ENCODE measurements at places on chromosomes 11 and 22. TPM values are rescaled to one million over a fixed set of nuclear protein-coding genes. Genes with fewer than 3 reads are reported as not detected.
A peak's percentile ranks its signal among the peaks of the same experiment; 100 is the strongest.

DNA sequence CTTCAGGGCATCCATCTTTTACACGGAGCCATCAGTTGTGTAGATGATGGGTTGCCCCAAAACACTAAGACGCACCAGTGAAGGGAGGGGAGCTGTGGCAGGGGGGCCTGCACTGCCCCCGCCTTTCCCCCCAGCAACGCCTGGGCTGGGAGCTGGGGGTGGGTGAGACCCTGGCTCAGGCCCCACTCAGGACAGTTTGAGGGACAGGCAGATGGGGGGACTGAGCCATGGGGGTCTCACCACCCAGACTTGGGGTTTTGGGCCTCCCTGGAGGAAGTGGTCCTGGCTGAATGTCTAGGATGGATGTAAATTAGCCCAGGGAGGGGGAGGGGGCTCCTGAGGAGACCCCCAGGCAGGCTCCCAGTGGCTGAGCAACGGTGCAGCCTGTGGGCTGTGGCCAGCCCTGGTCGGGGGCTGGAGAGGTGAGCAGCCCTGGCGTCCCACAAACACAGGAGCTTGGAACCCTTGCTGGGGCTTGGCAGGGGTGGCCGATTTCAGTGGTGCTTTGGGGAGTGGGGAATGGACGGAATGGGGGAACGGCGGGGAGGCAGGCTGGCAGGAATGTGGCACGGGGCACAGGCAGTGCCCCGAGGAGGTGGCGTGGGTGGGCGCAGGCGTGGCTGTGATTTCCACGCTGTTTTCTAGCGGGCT is 6.1 kb downstream of the PARVB start:
- no peak for DNase-seq
- no peak overlapping the region for H3K4me3 ChIP-seq
- H3K27ac ChIP-seq = peak overlapping the region; percentile 99
- H3K36me3 ChIP-seq = peaks cover 14% of the 10 kb centered on the region
- peaks cover 5% of the 10 kb centered on the region for H3K27me3 ChIP-seq

DNA sequence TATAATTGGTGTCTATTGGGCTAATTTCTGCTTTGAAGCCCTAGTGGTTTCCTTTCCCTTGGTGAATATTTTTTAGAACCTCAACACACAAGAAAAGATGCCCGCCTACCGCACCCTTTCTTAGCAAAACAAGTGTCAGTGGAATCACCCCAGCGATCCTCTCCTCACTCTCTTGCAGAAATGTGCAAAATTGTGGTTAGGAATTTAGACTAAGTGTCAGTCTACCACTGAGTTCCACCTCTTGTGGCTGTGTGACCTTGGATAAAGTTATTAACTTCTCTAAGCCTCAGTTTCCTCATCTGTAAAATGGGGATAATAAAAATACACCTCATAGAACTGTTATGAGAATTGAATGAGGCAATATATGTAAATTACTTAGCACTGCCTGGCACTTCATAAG is 5.3 kb upstream of the JAML start:
- DNase-seq = no peak
- H3K27ac ChIP-seq = no peak overlapping the region
- H3K36me3 ChIP-seq = peaks cover 10% of the 10 kb centered on the region
- no peaks in the 10 kb centered on the region for H3K27me3 ChIP-seq
- no peak overlapping the region for H3K4me3 ChIP-seq

- H3K27ac ChIP-seq = no peak overlapping the region
- peaks cover 7% of the 10 kb centered on the region for H3K36me3 ChIP-seq
- H3K27me3 ChIP-seq = peaks cover 4% of the 10 kb centered on the region
- no peak overlapping the region for H3K4me3 ChIP-seq
Observed at GRCh38 chr11:47533690-47534151, 19.2 kb downstream of the CELF1 start.

DNA sequence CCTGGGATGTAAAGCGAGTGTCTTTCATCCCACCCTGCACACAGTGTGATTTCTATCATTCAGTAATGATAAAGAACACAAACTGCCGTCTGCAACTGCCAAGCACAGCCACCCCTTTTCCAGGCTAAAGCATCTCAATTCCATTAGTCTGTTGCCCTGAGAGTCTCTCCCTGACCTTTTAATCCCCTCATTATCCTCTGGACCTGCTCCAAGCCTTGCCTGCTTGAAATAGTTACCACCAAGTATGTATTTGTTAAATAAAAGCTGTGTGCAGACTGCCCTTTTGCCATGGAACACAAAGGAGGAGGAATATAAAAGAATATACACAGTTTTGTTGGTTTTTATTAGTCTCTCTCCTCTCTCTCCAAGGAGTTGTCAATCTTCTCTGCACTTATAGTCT is 13.0 kb downstream of the GRAP2 start:
- no peak for DNase-seq
- H3K4me3 ChIP-seq = no peak overlapping the region
- no peaks in the 10 kb centered on the region for H3K27me3 ChIP-seq
- H3K27ac ChIP-seq = no peak overlapping the region

DNA sequence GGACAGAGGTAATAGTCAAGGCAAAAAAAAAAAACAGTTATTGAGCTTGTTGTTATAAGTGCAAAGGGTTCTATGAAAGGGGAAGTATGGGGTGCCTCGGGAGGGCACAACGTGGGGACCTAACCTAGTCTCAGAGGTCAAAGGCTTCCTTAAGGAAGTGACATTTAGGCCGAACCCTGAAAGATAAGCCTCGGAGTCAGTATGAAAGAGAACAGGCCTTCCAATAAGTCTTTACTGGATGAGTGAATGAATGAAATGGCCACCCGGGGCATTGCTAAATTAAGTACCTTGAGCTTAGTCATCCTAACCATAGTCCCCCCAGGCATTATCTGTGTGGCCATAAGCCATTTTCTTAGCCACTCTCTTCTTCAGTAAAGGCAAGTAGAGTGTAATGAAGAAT is 19.7 kb downstream of the FLI1 start:
- H3K36me3 ChIP-seq = peaks cover 64% of the 10 kb centered on the region
- H3K4me1 ChIP-seq = peaks cover 96% of the 10 kb centered on the region
- no peak for DNase-seq
- H3K27me3 ChIP-seq = peaks cover 18% of the 10 kb centered on the region

DNA sequence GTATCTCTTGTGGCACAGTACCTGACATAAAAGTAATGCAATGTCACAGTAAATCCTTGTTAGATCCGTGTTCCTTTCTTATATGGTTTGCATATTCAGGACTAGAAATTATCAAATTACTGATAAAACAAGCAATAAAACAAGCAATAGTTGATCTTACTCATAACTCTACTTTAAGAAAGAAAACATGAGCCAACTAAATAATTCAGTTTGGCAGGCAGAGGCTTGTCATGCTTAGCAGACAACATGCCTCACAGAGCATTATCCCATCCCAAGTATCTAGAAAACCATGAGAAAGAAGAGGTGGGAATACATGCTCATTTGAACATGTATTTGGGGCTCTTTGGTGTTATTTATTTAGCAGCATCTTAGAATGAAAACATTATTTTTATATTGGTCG is 241.9 kb downstream of the SOX6 start:
- H3K36me3 ChIP-seq = no peaks in the 10 kb centered on the region
- no peaks in the 10 kb centered on the region for H3K27me3 ChIP-seq
- H3K4me1 ChIP-seq = no peaks in the 10 kb centered on the region
- no peak for DNase-seq
- H3K4me3 ChIP-seq = no peak overlapping the region

- H3K27me3 ChIP-seq = peaks cover 5% of the 10 kb centered on the region
Observed at GRCh38 chr11:119375337-119376196, 5.9 kb downstream of the USP2 start.

DNA sequence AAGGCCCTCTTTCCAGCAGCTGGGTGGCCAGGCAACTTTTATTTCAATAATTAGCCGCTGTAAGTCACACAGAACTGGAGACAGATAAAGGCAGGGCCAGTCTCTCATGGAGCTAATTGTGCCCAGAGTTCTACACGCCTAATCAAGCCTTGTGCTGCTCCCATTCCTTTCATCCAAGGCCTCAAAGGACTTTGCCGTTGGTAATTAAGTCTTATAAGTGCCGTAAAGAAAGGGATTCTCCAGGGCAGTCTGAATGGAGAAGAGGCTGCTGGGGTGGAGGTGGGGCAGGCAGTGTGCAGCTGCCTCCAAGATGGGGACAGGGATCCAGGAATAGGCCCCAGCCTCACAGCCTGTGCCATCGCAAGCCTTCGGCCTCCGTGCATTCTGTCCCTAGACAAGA is 357.9 kb downstream of the TENM4 start:
- DNase-seq = no peak
- no peak overlapping the region for H3K27ac ChIP-seq
- H3K4me1 ChIP-seq = peaks cover 13% of the 10 kb centered on the region
- no peaks in the 10 kb centered on the region for H3K36me3 ChIP-seq
- no peaks in the 10 kb centered on the region for H3K27me3 ChIP-seq

DNA sequence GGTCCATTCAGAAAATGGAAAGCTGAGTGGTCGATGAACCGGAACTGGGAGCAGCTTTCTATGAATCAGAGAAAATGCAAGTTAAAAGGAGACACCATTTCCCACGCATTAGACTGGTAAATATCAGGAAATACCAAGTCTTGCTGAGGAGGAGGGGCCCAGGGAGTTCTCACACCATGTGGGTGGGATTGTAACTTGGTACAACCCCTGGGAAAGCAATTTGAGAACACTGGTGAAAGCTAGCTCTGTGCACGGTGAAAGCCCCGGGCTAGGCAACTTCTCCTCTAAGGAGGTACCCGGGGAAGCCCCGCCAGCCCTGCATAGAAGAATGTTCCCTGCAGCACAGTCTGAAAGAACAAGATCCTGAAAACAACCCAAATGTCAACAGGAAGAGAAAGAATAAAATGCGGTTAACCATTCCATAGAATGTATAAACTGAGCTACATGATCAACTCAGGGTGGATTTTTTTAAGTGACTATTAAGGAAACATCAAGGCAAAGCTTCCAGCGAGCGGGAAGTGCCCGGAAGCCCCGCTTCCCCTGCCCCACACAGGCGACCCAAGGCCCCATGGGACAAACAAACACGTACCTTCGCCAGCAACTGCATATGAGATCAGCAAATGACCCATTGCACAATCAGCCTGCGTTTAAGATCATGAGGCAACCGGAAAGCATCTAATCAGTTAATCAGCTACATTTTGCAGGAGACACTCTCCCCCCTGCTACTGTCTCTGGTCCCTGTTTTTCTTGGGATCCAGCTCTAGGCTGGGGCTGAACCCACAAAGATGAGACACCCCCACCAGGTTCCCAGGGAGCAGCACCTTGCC is 11.3 kb downstream of the SHANK2 start:
- no peak overlapping the region for H3K4me3 ChIP-seq
- peaks cover 23% of the 10 kb centered on the region for H3K4me1 ChIP-seq
- H3K36me3 ChIP-seq = no peaks in the 10 kb centered on the region
- H3K27ac ChIP-seq = peak overlapping the region; percentile 49
- no peak for DNase-seq

DNA sequence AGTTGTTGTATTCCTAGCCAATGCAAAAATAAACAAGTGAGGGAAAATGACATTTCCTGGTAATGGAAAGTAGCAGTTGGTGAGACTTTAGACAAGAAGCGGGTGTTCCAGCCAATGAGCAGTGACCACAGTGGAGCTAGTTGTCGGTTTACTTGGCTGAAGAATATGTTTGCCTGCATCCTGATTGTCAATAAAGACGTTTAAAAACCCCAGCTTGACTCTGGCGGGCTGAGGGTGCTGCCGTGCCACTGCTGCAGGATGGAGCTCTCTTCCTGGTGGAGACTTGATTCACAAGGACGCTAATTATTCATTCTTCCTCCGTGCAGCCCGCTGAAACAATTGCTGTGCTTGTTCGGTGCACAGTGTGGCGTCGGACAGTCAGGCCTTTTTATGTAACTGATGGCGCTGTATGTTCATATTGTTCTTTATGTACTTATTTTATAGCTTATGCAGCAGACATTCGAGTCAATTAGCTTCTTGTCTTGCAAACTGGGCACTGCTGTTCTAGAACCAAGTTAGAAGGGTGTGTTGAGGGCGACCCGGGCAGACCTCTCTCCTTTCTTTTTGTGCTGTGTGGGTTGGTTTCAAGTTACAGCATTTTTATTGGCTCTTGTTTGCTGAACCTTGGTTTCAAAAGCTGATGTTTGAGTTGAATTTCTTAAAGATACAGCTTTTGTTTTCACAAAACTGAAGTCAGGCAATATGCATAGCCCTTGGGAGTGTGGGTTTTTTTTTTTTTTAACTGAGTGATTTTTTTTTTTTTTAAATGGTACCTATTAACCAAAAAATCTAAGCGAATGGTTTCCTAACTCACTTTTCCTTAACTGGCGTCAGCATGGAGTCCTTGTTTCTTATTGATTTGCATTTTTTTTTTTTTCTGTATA is 153.9 kb downstream of the TEAD1 start:
- H3K27ac ChIP-seq = peak overlapping the region; percentile 98
- H3K4me1 ChIP-seq = peaks cover 63% of the 10 kb centered on the region
- peaks cover 2% of the 10 kb centered on the region for H3K27me3 ChIP-seq
- peaks cover 7% of the 10 kb centered on the region for H3K36me3 ChIP-seq

DNA sequence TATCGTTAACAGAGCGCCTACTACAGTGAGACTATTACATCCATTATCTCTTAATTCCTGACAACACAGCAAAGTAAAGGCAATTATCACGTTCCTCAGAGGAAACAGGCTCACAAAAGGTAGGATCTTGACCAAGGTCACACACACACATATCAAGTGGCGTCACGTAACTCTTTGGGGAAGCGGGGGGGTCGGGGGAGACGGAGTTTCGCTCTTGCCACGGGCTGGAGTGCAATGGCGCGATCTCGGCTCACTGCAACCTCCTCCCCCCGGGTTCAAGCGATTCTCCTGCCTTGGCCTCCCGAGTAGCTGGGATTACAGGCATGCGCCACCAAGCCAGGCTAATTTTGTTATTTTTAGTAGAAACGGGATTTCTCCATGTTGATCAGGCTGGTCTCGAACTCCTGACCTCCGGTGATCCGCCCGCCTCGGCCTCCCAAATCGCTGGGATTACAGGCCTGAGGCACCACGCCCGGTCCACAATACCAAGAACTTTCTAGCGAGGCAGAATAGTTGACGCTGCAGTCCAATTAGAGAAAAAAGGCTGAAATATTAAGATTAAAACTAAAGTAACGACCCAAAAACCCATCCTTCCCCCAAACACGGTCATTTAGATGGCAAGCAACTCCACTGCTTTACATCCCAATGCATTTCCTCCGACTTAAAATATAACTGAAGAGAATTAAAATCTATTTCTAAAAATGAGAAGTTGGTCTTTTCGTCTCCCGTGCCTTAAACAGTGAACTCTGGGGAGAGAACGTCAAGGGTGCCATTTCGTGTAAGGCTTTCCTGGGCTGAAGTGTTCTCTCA is 1.2 kb downstream of the DDX17 start:
- peaks cover 54% of the 10 kb centered on the region for H3K4me1 ChIP-seq
- DNase-seq = peak; percentile 24
- H3K36me3 ChIP-seq = peaks cover 6% of the 10 kb centered on the region
- H3K4me3 ChIP-seq = peak overlapping the region; percentile 99
- H3K27ac ChIP-seq = peak overlapping the region; percentile 99

GRCh38 chr11:5102246-5102645 is 32.9 kb downstream of the OR52E1 start:
- no peak for DNase-seq
- no peak overlapping the region for H3K4me3 ChIP-seq
- peaks cover under 1% of the 10 kb centered on the region for H3K27me3 ChIP-seq

Gene CCDC15
- total RNA-seq = 2.4 TPM

Gene MYO7A
- total RNA-seq = 18.3 TPM

Gene PHLDA2
- 8.1 TPM for total RNA-seq

Gene KDELR3
- 3.7 TPM for total RNA-seq

Gene ZNRF3
- 3.3 TPM for total RNA-seq

Gene YPEL4
- total RNA-seq = not detected

Gene CLDN5
- 108 TPM for total RNA-seq
